ENCODE measurements at places on chromosomes 13 and 19. TPM values are rescaled to one million over a fixed set of nuclear protein-coding genes. Genes with fewer than 3 reads are reported as not detected.

- DNase-seq: no peak
Measured at GRCh38 chr13:113211774-113212173, 2.4 kb downstream of the CUL4A start.

- no peak for DNase-seq
Measured at GRCh38 chr13:27663947-27664346, 42.3 kb downstream of the POLR1D start.

Gene ONECUT3
- not detected for total RNA-seq

Gene PCP2
- not detected for total RNA-seq

DNA sequence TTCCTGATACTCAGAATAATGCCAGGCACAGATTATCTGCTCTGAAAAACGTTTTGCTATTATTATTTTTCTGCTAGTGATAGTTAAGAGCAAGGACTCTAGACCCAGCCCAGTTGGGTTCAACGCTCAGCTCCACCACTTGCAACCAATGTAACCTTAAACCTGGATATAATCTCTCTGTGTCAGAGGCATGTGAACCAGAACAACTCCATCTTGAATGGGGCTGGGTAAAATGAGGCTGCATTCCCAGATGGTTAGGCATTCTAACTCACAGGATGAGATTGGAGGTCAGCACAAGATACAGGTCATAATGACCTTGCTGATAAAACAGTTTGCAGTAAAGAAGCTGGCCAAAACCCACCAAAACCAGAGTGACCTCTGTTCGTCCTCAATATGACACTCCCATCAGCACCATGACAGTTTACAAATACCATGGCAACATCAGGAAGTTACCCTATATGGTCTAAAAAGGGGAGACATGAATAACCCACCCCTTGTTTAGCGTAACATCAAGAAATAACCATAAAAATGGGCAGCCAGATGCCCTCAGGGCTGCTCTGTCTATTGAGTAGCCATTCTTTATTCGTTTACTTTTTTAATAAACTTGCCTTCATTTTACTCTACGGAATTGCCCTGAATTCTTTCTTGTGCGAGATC lies 13.6 kb downstream of the FAM187B start:
- no peak for DNase-seq

Gene ZNF302
- total RNA-seq: 28.7 TPM

- no peak for DNase-seq
Measured at GRCh38 chr13:48255954-48256353, 22.9 kb downstream of the ITM2B start.

GRCh38 chr13:40348096-40348679 lies 318.3 kb downstream of the FOXO1 start:
- DNase-seq: no peak

DNA sequence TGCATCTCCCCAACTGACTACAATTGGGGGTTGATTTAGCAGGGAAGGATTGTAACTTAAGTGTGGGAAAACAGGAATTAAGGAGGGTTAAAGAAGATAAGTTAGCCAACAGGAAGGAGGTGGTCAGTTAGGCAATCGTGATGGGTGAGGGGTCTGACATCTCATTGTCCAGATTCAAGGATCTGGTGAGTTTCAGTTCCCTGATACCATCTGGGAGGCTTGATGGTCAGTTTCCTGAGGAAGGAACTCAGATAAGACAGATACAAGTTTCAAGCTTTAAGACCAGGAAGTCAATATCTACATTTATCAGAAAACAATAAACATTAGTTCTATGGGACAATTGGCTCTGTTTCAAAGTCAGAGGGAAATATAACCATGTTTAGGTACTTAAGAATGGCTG lies 601.8 kb downstream of the SLITRK6 start:
- no peak for DNase-seq

DNA sequence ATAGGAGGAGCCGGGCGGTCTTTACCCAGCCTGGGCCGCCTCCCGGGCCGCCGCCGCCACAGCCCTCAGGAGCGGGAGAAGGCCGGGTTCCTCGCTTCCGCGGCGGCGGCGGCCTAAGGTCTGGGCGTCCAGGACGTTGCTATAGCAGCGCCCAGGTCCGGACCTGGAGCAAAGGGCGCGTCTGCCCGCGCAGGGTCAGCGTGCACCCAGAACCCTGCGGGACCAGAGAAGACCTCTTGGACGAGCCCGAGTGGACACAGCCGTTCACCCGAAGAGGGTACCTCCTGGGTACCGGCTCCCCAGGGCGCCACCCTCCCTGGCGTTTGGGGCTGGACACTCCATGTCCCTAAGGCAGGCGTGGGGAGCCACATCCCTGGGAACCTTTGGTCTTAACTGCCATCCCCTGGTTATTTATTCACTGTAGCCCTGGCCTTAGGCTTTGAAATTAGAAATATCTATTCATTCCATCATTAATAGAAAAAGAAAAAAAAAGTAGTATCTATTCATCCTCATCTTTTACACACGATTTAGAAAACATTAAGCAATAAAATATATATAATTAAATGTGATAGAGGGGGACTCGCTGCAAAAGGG lies 2.4 kb downstream of the DZIP1 start:
- no peak for DNase-seq

GRCh38 chr13:98873377-98874028 lies 104.4 kb downstream of the DOCK9 start:
- DNase-seq: no peak

DNA sequence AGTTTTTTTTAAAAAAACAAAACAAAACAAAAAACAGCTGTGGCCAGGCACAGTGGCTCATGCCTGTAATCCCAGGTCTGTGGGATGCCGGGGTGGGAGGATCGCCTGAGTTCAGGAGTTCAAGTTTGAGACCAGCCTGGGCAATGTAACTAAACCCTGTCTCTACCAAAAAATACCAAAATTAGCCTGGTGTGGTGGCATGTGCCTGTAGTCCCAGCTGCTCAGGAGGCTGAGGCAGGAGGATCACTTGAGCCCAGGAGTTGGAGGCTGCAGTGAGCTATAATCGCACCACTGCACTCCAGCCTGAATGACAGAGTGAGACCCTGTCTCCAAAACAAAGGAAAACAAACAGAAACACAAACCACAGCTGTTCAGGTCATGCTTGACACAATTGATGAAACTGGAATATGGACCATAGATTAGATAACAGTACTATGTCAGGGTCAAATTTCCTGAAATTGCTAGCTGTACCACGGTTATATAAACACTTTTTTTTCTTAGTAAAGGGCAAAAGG lies 6.9 kb upstream of the ANGPTL4 start:
- DNase-seq: no peak

DNA sequence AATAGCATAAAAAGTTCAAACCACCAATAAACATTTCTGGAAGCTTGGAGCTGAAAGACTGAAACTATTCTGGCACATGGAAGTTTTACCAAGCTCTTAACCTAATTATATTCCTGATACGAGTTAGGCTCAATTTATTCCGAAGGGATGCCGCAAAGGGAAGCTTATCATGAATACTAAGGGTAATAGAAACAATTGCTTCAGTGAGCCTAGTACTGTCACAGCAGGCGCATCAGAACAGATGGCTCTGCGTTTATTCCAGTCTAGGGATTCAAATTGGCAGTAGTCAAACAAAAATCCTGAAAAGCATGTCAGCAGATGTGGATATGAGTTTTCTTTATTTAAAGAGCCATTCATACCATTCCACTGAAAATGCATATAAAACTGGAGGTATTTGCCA lies 779.5 kb downstream of the GPC5 start:
- DNase-seq: no peak

DNA sequence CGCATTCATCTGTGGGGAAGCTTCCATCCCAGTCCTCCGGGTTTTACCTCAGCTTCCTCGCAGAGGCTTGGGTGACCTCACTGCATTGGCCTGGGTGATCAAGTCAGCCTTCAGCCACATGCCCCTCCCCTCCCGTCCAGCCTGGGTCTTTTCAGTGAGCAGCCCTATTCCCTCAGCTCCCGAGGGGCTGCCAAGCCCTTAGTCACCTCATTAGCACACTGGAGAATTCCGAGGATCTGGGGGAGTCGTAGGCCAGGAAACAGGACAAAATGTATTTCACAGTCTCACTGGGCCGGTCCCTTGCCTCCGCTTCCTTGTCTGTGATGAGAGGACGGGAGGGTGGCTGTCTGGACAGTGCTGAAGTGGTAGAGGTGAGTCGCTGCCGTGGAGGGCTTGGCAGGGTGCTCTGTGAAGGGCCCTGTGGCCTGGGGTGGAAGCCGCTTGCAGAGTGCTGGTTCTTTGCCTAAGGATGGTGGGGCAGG lies 19.9 kb downstream of the KDM4B start:
- DNase-seq: no peak

Gene C5AR1
- total RNA-seq: 3.3 TPM

Gene FOXO1
- 23.9 TPM for total RNA-seq

Gene ZNF667
- 10.6 TPM for total RNA-seq

- no peak for DNase-seq
Measured at GRCh38 chr19:33150852-33151518, 19.1 kb downstream of the WDR88 start.

Gene TMEM238
- 0.30 TPM for total RNA-seq

DNA sequence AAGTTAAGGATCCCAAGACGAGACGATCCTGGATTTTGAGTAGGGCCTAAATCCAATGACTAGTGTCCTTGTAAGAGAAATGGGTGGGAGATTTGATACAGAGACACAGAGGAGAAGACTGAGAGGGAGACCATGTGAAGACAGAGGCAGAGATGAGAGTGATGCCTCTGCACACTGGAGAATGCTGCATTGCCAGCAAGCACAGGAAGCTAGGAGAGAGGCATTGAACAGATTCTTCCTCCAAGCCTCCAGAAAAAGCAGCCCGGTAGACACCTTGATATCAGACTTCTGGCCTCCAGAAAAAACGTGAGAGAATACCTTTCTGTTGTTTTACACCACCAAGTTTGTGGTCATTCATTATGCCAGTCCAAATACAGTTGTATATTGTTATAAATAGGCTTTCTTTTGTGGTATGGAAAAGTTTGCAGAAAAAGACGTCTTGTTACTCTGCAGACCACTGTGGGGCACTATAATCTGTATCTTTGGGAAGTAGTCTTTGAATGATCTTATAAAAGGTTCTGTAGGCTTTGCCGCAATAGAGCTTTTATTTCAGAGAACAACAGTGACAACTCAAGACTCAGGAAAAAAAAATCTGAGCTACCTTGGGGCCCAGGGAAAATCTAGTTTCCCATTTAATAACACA lies 17.9 kb upstream of the RFC3 start:
- DNase-seq: peak; percentile 62

GRCh38 chr13:27236478-27236877 lies 14.9 kb upstream of the RPL21 start:
- no peak for DNase-seq

Gene OR7E24
- not detected for total RNA-seq

GRCh38 chr13:21837841-21838551 lies 167.1 kb downstream of the FGF9 start:
- no peak for DNase-seq

DNA sequence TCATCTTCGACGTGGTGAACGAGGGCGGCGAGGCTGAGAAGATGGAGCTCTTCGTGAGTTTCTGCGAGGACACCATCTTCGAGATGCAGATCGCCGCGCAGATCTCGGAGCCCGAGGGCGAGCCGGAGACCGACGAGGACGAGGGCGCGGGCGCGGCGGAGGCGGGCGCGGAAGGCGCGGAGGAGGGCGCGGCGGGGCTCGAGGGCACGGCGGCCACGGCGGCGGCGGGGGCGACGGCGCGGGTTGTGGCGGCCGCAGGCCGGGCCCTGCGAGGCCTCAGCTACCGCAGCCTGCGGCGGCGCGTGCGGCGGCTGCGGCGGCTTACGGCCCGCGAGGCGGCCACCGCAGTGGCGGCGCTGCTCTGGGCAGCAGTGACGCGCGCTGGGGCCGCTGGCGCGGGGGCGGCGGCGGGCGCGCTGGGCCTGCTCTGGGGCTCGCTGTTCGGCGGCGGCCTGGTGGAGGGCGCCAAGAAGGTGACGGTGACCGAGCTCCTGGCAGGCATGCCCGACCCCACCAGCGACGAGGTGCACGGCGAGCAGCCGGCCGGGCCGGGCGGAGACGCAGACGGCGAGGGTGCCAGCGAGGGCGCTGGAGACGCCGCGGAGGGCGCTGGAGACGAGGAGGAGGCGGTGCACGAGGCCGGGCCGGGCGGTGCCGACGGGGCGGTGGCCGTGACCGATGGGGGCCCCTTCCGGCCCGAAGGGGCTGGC lies 52.6 kb downstream of the MAP4K1 start:
- DNase-seq: no peak

DNA sequence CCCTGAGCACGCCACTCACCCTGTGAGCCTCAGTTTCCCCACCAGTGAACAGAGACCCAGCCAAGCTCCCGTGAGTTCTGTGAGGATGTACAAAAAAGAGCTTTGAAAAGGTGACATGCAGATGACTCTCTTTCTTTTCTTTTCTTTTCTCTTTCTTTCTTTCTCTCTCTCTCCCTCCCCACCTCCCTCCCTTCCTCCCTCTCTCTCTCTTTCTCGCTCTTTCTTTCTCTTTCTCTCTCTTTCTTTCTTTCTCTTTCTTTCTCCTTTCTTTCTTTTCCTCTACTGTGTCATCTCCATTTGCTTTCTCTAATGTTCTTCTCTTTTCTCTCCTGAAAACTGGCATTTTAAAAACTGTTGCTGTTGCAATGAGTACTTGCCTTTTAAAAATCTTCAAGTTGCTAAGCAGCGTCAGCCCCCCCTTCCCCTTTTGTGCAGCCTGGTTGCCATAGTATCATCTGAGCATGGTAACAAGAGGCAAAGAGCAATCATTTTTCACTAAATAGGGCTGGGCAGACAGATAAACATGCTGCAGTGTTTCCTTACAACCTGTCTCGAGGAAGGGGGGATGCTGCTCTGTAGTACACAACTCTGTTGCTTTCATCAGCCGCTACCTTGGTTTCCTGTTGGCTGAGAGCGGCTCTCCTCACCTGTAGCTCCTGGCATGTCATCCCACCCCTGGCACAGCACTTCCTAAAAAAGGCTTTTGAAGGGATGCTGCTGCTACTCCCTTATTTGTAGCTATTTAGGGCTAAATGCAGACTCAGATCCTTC lies 108.7 kb upstream of the MBNL2 start:
- no peak for DNase-seq

Gene MBD3L3
- not detected for total RNA-seq

- no peak for DNase-seq
Measured at GRCh38 chr19:51136851-51137551, 5.1 kb upstream of the SIGLEC7 start.

- DNase-seq: no peak
Measured at GRCh38 chr13:99800011-99800410, 171.6 kb downstream of the ZIC5 start.

GRCh38 chr19:55087542-55087901 lies 11.9 kb downstream of the EPS8L1 start:
- peak; percentile 12 for DNase-seq

DNA sequence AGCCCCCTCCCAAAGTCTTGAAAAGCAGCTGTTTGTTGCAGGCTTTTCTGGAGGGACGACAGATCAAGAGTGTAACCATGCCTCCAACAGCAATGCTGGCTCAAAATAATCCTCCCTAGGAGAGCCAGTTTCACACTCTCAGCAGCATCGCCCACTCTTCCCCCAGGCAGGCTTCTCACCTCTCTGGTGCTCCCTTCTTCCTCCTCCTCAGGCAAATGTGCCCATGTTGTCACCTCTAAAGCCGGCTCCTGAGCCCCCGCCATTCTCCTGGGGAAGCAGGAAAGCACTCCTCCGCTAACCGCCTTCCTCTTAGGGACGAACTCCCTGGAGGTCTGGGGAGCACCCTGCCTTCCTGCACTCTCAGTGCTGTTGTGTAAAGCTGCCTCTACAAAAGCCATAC lies 98.9 kb upstream of the SGCG start:
- no peak for DNase-seq
